ENCODE measurements at places on chromosomes 6 and 20. TPM values are rescaled to one million over a fixed set of nuclear protein-coding genes. Genes with fewer than 3 reads are reported as not detected.

PET117 gene
- total RNA-seq = 17.4 TPM

ZNF165 gene
- 4.3 TPM for total RNA-seq

KIAA0408 gene
- 2.0 TPM for total RNA-seq

PHACTR3 gene
- 0.06 TPM for total RNA-seq

TRIM39 gene
- total RNA-seq = 9.8 TPM

TNFRSF21 gene
- 61.3 TPM for total RNA-seq

STXBP5 gene
- 16.3 TPM for total RNA-seq

TRIM31 gene
- not detected for total RNA-seq

AMD1 gene
- 50.4 TPM for total RNA-seq

ARMC12 gene
- 0.29 TPM for total RNA-seq

KIF25 gene
- not detected for total RNA-seq

RGS17 gene
- 8.0 TPM for total RNA-seq

CDYL gene
- 12.2 TPM for total RNA-seq

RHAG gene
- total RNA-seq = not detected

CCDC167 gene
- 136 TPM for total RNA-seq

TFAP2D gene
- not detected for total RNA-seq

CCDC170 gene
- 0.06 TPM for total RNA-seq

CLPSL2 gene
- not detected for total RNA-seq

SGK1 gene
- 175 TPM for total RNA-seq

SSTR4 gene
- not detected for total RNA-seq

- peak; percentile 81 for DNase-seq
Observed at GRCh38 chr6:57267586-57268293, 45.6 kb upstream of the RAB23 start.

- no peak for DNase-seq
Observed at GRCh38 chr6:92989656-92990055, 429.7 kb downstream of the EPHA7 start.

DNA sequence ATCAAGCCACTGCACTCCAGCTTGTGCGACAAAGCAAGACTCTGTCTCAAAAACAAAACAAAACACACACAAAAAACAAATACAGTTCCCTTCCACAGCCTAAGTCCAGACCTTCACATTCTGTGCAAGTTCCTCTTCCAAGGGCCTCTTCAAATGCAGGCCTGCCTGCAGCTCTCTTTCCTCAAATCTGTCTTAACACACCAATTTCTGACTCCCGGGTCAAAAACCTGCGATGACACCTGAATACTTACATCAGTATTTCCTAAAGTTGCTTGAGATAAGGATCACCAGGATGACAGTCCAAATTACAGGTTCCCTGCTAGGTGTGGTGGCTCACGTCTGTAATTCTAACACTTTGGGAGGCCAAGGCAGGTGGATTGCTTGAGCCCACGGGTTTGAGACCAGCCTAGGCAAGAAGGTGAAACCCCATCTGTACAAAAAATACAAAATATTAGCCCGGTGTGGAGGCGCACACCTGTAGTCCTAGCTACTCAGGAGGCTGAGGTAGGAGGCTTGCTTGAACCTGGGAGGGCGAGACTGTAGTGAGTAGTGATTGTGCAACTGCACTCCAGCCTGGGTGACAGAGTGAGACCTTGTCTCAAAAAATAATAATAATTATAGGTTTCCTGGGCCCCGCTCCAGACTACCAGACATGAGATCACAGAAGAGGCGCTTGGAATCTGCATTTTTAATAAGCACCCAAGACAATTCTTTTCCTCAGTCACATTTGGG, 8.8 kb upstream of the PARD6B start:
- DNase-seq = no peak

GRCh38 chr6:75450903-75451302, 42.7 kb downstream of the FILIP1 start:
- no peak for DNase-seq

GRCh38 chr20:41654884-41655283, 36.7 kb upstream of the CHD6 start:
- no peak for DNase-seq

DNA sequence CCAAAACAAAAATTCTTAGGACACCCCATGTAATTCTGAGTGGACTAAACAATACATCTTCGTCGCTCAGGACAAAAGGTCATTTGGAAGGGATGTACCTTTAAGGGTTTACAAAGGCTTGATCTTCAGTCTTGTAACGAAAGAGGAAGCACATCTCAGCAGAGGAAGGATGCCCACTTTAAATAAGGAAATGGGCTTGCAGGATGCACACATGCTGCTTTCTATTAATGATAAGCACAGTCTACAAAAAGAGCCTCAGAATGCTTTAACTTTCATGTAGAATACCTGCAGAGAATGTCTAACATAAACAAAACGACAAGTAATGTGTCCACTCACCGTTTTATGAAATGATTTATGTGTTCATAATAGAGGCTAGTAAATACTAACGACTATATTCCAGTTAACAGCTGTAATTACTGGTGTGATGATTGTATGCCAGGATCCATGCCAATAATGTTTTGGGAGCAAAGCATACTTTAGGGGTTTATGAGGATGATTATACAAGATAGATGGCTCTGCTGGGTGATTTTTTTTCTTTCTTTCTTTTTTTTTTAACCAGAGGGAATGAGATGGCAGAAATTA, 216.9 kb downstream of the GMDS start:
- DNase-seq = no peak

DNA sequence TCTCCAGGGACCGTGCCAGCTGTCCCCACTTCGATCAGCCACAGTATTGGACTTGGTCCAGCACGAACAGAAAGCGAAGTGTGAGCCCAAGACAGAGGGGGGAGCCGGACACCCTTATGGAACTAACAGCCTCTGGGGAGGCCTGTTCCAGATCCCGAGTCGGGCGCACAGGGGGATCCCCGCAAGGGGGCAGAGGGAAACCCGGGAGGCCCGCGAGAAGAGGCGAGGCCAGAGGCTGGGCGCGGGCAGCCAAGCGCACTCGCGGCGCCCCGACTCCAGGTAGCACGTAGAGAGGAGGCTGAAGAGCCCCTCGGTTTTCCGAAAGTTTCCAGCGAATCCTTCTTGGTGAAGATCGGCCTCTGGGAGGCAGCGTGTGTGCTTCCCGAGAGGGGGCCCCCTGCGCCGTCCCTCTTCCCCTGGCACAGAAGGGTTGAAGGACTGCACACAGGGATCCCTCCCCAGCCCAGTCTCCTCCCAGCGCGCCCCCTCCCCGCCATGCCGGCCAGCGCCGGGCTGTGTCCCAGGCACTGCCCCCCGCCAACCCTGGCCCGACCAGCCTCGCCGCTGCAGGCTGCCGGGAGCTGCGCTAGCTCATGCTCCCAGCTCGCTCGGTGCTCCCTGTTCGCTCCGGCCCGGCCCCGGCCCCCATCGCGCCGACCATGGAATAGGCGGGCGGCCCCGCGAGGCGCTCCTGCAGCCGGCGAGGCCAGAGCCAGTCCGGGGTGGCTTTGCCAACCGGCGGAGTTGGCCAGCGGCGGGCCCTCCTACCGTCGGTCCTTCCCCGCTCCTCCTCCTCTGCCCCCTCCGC, 577 bp upstream of the SLC24A3 start:
- no peak for DNase-seq

- DNase-seq = no peak
Observed at GRCh38 chr6:33172688-33173534, 19.4 kb downstream of the COL11A2 start.

DNA sequence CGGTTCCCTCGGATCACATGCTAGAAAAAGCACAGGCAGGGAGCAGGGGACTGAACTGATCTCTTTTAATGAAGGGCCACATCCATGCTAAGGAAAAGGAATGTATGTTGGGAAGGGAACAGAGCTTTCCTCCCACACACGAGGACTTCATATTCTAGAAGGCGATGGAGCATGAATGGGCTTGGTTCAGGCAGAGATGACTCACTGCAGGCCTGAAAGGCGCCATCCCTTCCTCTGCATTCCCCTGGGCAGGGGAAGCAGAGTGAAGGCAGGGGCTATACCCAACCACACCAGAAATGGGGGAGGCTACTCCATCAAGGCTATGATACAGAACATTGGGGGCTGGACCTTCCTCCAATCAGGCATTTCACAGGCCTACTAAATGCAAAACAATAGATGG, 30.6 kb downstream of the ELMO2 start:
- DNase-seq = no peak

DNA sequence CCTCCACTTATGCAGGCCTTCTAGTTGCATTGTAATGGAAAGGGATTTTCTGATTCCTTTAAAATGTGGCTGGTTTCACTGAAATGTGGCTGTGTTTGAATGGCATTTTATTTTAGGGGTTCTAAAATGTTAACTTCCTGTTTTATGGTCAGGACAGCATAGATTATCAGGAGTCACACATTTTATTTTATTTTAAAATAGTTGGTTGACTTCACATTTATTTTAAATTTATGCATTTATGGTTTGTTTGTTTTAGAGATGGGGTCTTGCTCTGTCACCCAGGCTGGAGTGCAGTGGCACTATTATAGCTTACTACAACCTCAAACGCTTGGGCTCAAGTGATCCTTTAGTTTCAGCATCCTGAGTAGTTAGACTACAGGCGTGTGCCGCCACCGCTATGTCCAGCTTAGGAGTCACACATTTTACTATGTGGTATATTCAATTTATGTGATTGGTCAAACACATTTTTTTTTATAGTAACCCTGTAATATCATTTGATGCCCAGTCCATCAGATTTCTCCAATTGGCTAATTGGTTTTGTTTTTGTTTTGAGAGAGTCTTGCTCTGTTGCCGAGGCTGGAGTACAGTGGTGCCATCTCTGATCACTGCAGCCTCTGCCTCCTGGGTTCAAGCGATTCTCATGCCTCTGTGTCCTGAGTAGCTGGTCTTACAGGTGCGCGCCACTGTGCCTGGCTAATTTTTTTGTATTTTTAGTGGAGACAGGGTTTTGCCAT, 2.3 kb downstream of the DTD1 start:
- DNase-seq = no peak

- no peak for DNase-seq
Observed at GRCh38 chr6:143966312-143966711, 41.7 kb downstream of the PLAGL1 start.

DNA sequence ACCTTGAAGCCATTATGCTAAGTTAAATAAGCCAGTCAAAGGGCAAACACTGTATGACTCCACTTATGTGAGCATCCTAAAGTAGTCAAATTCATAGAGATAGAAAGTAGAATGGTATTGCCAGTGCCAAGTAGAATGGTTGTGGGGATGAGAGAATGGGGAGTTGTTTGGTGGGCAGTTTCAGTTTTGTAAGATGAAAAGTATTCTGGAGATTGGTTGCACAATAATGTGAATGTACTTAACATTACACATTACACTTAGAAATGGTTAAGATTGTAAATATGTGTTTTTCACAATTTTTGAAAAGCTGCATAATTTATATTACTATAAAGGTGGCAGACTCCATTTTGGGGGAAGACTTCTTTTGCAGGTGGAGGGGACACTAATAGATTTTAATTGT, 51.3 kb upstream of the CARMIL1 start:
- no peak for DNase-seq

GRCh38 chr6:109102762-109103161, 7.5 kb downstream of the CEP57L1 start:
- DNase-seq = no peak

DNA sequence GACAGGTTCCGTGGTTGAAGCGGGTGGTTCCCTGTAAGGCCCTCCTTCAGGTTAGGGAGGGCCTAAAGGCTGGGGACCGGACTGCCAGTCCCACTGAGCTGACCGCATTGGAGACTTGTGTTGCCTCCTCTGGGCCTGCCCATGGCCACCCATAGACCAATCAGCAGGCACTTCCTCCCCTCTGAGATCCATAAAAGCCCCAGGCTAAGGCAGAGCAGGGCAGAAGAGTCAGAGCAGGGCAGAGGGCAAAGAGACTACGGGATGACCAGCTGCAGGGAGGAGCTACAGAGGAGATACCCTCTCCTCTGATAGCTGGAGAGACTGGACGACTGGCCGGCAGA, 537.4 kb downstream of the TENT5A start:
- no peak for DNase-seq

GRCh38 chr6:158686791-158687381, 37.0 kb downstream of the SYTL3 start:
- no peak for DNase-seq

- no peak for DNase-seq
Observed at GRCh38 chr6:148649454-148649963, 97.3 kb upstream of the UST start.

- DNase-seq = no peak
Observed at GRCh38 chr20:9617940-9618339, 103.5 kb downstream of the LAMP5 start.

DNA sequence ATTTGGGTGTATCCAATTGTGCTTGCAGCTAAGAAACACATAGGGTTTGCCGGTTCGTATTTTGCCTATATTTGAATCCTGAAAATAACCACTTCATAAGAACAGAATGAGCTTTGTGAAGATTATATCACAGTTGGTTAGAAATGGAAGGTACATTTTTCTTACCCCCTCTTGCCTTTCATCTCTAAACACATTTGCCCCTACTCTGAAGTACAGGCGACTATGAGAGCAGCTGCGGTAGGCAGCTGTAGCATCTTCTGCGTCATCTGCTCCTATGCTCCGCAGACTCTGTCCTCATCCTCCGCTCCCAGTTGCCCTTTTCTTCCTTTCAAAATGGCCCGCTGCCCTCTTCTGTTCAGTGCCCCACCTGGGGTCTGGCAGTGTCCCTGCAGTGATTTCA, 47.6 kb upstream of the REV3L start:
- no peak for DNase-seq

- no peak for DNase-seq
Observed at GRCh38 chr6:1609041-1609647, 571 bp upstream of the FOXC1 start.

GRCh38 chr6:79868098-79868722, 79.1 kb downstream of the ELOVL4 start:
- DNase-seq = no peak

GRCh38 chr6:31559958-31560696, 12.0 kb upstream of the LTA start:
- DNase-seq = no peak

DNA sequence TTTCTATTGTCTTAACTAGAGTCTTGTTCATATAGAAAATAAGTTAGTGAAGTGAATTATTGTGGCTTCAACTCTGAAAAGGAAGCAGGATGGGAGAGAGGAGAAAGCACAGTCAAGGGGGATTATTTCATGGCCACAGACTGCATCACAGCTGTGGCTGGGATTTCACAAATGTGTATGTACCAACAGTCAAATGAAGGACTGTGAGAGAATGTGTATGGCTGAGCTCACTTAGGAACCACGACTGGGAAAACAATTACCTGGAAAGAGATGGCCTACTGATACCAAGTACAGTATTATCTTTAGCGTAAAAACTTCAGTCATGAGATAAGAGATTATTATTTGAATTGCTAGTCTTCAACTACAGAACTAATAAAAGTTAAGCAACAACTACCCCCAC, 54.9 kb downstream of the SESN1 start:
- DNase-seq = no peak

- no peak for DNase-seq
Observed at GRCh38 chr6:467111-467510, 75.6 kb downstream of the IRF4 start.

DNA sequence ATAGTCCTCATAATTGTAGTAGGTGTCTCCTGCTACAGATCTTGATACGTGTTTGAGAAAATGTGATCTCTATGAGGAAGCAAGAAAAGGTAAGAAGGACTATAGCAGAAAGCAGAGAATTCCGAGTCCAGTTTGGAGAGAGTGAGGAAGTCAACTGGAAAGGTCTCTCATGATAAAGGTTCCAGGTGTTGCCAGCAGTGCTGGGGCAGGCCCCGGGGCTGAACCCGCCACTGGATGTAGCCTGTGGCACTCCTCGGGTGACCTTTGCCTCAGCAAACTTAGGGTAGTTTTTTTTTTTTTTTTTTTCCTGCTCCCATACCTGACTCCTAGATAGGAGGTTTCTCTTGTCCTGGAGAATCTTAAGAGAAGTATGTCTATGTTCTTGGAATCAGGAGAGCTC, 62.8 kb downstream of the FAM120B start:
- no peak for DNase-seq

- no peak for DNase-seq
Observed at GRCh38 chr6:5481033-5481432, 219.7 kb downstream of the FARS2 start.
